Frontal cortex (tissue), 4 donors: ENCODE measurements at places on chromosomes 16 and 17.

GRCh38 chr16:86026916-86027315, 128.0 kb downstream of the IRF8 start:
- no peak for DNase-seq

DNA sequence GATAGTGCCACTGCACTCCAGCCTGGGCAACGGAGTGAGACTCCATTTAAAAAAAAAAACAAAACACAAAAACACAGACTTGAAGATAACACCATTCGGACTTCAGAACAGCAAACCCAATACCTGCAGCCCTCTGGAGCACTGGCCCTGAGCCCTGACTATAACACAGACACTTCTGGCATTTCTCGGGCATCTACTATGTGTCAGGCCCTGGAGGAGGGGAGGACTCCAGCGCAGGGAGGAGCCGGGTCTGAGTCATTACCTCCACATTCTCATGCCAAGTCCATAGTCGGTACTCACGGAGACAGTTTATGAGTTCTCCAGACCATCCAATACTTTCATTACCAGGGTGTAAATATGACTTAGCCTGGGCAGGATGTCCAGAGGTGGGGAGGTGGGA, 48.8 kb downstream of the PITPNM3 start:
- DNase-seq: no peak

DNA sequence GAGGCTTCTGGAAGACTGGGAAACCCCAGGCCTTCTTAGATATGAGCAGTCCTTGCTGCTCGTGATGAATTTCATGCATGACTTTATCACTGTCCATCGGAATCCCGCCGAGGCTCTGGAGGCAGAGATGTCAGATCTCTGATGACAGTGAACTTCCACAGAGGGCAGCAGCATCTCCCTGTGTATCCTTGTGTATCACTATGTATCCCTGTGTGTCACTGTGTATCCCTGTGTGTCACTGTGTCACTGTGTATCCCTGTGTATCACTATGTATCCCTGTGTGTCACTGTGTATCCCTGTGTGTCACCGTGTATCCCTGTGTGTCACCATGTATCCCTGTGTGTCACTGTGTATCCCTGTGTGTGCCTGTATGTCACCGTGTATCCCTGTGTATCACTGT, 160.2 kb upstream of the CHMP6 start:
- DNase-seq: no peak

GRCh38 chr17:57486882-57487301, 230.6 kb downstream of the MSI2 start:
- no peak for DNase-seq

GRCh38 chr17:79993390-79994227, 42.1 kb downstream of the TBC1D16 start:
- DNase-seq: no peak

GRCh38 chr16:57916735-57917438, 54.0 kb downstream of the CNGB1 start:
- no peak for DNase-seq
